ENCODE measurements at places on chromosomes 3 and 15.

GRCh38 chr3:5140230-5140621 is 18.1 kb downstream of the ARL8B start:
- DNase-seq: no peak

DNA sequence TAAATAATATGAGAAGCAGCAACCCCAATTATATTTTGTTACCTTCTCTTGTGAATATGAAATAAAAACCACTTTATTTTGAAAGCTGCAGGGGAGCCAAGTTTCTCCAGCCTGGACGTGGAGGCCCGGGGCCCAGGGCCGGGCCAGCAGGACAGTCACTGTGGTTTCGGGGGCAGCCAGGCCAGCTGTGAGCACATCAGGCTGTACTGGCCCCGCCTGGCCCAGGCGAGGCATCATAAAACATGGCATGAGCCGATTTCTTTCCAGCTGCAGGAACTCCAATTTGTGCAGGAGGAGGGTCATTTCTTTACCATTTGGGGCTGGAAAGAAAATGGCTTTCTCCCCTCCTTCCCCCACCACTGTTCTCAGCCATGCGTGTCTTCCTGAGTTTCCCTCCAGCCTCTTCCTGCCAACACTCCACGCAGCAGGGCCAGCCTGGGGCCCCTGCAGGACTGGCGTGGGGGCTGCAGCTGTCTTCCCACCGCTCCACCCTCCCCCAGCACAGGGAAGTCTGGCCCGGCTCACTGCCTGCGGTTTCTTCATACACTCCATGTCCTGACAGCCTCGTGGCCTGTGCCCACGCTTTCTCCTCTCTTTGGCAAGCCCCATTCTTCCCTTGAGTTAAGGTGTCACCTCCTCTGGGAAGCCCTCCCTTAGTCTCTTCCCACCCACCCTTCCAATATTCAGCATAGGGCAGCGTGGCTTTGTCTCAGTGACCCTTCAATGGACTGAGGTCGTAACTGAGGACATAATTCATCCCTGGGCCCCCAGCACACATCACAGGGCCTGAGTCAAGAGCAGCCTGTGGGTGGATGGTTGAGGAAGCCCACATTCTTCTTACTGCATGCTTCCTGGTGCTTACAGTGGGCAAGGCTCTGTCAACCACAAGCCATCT is 135.8 kb downstream of the CHSY1 start:
- peak; percentile 83 for DNase-seq

GRCh38 chr3:129718201-129718600 is 111.7 kb upstream of the PLXND1 start:
- no peak for DNase-seq

DNA sequence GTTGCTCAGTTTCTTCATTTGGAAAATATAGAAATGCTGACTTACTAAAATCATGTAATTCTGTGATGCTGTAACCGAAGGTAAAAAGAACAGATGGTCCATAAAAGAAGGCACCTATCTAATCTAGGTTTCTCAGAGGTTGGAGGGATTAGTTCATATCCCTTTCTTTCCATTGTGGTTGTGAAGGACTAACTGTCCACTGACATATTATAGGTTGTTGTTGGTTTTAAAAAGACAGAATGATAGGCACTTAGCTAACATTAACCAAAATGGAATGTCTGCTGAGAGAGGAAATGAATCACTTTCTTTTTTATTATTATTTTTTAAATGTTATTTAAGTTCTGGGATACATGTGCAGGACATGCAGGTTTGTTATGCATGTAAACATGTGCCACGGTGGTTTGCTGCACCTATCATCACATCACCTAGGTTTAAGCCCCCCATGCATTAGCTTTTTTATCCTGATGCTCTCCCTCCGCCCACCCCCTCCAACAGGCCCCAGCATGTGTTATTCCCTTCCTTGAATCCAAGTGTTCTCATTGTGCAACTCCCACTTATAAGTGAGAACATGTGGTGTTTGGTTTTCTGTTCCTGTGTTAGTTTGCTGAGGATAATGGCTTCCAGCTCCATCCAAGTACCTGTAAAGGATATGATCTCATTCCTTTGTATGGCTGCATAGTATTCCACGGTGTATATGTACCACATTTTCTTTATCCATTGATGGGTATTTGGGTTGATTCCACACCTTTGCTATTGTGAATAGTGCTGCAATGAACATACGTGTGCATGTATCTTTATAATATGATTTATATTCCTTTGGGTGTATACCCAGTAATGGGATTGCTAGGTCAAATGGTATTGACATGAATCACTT is 45.8 kb downstream of the ALDH1A2 start:
- peak; percentile 35 for DNase-seq

All from cardiac fibroblast (primary cell).